ENCODE measurements at places on chromosomes 16 and 17.

- peak; percentile 85 for DNase-seq
Measured at GRCh38 chr16:84970447-84971127, 40.7 kb downstream of the ZDHHC7 start.

DNA sequence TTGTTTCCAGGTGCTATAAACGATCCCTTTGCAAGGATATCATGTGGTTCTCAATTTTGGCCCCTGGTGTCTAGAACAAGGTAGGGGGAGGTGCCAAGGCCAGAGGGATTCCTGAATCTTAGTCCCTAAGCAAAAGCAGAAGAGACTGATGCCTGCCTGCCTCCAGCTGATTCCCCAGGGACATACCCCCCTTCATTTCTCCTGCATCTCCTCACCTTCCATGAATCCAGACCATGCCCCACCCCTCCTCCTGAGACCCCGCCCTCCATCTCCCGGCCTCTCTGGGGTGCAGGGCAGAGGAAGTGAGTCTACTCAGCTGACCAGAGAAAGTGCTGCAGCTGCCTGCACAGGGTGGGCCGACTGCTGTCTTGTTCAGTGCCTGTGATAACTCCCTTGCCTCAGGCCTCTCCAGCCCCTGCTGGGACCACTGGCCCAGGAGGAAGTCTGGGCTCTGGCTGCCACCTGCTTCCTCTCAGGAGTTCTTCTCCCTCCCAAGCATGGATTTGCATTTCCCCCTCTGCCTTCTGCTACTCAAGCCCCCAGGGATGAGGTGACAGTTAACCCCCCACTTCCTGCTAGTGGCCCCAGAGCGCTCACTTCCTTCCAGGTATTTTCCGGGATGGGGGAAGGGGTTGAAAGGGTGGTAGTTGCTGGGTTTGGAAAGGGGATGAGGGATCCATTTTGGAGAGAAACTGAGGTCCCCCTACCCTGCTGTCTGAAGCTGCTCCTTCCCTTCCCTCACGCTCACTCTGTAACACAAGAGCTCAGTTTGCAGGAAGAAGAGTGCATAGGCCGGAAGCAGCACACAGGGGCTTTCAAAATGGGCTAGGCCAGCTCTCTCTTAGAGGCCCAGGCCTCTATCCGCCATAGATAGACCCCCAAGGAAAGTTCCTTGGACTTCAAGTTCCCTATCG lies 10.5 kb upstream of the TSPOAP1 start:
- DNase-seq: peak; percentile 70

GRCh38 chr17:38894276-38894675 lies 24.4 kb downstream of the LASP1 start:
- no peak for DNase-seq

GRCh38 chr16:52456368-52456767 lies 90.6 kb downstream of the TOX3 start:
- no peak for DNase-seq

GRCh38 chr16:78695391-78695790 lies 595.9 kb downstream of the WWOX start:
- no peak for DNase-seq

DNA sequence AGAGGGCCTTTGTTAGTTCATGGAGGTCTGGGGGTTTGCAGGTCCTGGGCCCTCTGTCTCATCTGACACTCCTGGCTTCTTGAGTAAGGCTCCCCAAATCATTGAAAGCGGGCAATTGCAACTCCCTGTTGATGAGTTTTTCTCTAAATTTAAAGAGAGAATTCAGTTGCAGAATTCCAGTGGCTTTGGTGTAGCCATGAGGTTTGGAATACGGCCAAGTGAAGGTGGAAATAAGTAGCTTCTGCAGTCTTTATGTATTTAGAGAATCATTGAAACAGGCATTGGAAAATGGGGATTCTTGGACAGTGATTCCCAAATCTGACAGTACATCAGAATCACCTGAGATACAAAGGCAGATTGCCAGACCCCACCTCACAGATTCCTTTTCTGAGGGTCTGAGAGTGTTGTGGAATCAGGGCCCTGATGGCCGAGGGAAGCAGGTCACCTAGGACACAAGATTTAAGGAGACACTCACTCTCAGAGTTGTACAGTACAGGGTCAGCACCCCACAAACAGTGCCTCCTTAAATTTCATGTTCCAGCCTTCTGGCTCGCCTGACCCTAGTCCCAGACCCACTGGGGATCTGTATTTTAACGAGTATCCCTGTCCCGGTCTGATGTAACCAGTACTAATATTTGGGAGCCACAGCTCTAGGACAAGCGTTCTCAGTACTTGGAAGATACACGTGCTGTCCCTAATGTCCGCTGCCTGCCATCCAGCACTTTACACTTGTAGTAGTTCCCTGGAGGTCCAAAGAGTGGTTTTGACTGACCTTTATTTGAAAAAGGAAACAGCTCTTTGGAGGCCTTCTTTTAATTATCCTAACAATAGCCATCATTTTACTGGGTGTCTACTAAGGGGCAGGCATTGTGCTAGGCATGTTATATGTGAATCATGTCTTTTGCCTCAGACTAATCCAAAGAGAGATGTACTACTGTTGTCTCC lies 37.8 kb downstream of the YPEL2 start:
- no peak for DNase-seq

DNA sequence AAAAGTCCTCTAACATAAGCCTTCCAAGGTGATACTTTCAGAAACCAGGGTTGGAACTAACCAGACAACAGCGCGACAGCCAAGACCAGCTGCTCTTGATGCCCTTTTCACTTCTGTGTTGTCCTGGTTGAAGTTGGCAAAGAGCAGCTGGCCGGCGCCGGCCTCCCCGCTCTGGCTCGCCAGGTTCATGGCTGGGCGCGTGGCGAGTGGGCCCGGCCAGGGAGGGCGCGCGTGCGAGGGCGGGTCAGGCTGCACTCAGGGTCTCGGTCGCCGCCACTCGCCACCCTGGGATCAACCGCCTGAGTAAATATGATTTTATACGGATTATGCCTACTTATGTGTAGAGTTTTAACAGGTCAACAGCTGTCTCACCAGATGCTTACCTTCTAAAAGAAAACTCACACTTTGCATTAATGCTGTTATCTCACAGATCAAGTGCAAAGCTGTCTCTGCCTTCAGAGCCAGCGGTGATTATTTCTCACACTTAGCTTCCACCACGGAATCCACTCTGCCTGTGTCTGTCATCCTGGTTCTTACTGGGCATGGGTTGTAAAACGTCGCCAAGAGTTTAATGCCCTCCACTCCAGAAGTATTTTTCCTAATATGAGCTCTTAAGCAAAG lies 13.5 kb downstream of the KCTD2 start:
- no peak for DNase-seq

GRCh38 chr16:2152695-2153506 lies 2.7 kb upstream of the TRAF7 start:
- DNase-seq: peak; percentile 61

DNA sequence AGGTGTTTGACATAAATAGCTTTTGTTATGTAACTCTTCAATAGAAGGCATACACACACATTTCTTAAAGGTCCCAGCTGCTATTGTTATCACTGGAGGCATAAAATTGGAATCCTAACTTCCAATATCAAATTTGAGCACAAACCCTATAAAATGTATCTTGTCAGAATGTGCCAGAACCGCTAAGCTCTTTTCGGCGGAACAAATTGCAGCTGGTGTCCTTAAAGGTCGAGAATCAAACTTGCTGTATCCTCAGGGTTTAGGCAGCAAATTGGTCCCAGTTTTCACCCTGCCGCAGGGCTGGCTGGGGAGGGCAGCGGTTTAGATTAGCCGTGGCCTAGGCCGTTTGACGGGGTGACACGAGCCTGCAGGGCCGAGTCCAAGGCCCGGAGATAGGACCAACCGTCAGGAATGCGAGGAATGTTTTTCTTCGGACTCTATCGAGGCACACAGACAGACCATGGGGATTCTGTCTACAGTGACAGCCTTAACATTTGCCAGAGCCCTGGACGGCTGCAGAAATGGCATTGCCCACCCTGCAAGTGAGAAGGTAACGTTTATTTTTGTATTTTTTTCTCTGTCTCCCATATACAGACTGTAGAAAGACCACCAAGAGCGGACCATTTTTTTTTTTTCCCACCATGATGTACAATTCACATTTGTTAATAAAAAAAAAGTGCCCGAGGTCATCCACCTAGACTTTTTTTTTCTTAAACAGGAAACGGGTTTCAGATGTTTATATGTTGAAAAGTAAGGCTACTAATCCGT lies 297.1 kb downstream of the IRF8 start:
- no peak for DNase-seq

GRCh38 chr16:16857603-16858283 lies 478.8 kb downstream of the NPIPA7 start:
- no peak for DNase-seq

DNA sequence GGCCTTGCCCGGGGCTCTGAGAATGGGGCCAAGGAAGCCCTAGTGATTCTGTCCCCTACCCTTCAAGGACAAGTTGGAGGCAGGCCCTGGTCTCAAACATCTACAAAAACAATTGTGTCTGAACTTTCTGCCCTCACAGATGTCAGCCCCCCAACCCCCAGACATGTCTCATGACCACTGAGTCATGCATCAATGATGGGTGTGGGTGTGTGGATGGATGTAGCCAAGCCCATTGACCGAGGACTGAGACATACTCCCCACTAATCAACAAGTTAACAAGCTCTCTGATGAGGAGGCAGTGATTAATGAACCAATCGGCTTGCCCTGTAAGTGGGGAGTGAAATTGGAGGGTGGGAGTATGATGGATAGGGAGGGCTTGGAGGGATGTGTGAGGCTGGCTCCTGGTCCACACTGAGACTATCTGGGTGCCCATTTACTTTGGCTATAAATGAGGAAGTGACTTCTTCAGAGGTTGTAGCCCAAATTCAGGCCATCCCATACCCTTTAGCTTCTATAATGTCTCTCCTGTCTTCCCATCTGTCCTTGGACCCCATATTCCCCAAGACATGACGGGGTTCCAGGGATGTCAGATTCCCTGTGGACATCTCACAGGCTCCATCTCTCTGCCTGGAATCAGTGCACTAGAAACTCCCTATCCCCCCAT lies 97.1 kb upstream of the TMEM97 start:
- no peak for DNase-seq

DNA sequence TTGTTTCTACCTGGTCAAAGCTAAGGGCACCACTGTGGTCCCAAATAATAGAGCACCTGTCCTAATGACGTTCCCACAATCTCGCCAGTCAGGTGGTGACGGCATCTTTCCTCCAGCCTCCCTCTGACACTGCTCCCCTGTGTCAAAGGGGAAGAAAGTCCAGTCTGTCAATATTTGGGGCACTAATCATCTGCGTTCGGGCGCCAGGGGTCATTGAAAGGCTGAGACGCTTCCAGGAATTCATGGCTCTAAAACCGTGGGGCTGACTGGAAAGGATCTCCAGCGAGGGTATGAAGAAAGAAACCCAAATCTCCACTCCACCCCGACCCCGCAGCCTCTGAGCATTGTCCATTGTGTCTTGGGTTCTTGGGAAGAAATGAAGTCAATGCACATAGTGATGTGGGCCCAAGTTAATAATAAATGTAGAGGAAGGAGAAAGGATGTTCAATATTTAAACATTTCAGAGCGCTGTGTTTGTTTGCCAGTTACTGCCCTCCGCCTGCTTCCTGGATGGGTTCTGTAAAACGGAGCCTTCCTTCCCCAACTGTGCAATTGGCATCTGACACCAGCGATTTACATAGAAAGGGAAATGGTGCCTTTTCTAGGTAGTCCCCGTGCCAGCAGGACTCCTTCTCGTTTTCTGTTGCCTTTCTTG lies 103.2 kb downstream of the SOCS1 start:
- no peak for DNase-seq

GRCh38 chr17:61443475-61443882 lies 8.7 kb upstream of the TBX4 start:
- no peak for DNase-seq

- DNase-seq: no peak
Measured at GRCh38 chr17:56725144-56725543, 108.6 kb downstream of the C17orf67 start.

DNA sequence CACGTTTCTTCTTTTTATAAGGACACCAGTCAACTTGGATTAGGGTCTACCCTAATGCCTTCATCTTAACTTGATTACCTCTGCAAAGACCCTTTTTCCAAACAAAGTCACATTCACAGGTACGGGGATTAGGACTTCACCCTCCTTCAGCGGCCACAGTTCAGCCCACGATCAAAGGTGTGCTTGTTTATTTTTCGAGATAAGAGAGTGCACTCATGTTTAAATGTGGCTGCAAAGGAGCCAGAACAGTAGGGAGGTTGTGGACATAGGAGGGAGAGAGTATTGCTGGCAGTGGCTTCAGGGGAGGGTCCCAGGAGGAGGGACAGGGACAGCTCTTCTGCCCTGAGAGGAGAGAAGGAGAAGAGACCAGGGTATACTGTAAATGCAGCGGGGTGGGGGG lies 46.7 kb downstream of the MGAT5B start:
- DNase-seq: no peak

DNA sequence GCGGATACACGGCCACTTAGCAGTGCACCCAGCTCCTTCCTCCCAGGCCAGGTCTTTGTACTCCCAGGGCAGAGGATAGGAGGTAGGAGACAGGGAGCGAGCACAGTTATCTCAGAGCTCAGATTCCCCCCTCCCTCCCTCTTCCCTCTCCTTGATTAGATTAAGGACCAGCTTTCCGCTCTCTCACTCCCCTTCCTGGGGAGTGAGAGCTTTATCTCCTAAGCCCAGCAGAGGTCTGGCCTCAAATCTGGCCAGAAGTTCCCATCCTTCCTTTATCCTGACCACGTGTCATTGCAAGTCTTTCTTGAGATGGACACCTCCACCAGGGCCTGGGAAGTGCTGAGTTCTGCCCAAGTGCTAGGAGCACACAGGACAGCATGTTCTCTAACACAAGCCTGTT lies 5.1 kb downstream of the ARL4D start:
- DNase-seq: no peak

DNA sequence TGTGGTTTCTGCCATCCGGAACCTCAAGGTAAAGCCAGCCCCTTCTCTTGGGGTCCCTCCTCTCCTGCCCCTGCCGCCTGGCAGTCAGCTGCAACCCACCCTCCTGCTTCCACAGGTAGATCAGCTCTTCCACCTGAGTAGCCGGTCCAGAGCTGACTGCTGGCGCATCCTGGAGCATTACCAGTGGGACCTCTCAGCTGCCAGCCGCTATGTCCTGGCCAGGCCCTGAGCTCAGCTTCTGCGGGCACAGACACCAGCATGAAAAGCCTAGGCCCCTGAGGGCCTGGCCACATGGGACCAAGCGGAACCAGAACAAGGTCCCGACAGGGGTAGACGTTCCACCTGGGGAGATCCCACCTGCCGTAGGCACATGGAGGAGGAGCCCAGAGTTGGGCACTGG lies 5.5 kb downstream of the PLSCR3 start:
- DNase-seq: no peak

GRCh38 chr17:27760069-27760885 lies 40.1 kb downstream of the NOS2 start:
- peak; percentile 82 for DNase-seq

GRCh38 chr17:19904412-19904811 lies 36.7 kb upstream of the ULK2 start:
- no peak for DNase-seq

All from stimulated activated CD4-positive, alpha-beta T cell treated with anti-CD3 and anti-CD28 coated beads, Interleukin-2, amount 100 ng/mL, for 24 hours (primary cell).